ENCODE measurements at places on chromosomes 4 and X. TPM values are rescaled to one million over a fixed set of nuclear protein-coding genes. Genes with fewer than 3 reads are reported as not detected.
A peak's percentile ranks its signal among the peaks of the same experiment; 100 is the strongest.

NXF2B gene
- polyA plus RNA-seq, result not detected

ASMT gene
- not detected for polyA plus RNA-seq

F8A1 gene
- 7.1 TPM for polyA plus RNA-seq

DNA sequence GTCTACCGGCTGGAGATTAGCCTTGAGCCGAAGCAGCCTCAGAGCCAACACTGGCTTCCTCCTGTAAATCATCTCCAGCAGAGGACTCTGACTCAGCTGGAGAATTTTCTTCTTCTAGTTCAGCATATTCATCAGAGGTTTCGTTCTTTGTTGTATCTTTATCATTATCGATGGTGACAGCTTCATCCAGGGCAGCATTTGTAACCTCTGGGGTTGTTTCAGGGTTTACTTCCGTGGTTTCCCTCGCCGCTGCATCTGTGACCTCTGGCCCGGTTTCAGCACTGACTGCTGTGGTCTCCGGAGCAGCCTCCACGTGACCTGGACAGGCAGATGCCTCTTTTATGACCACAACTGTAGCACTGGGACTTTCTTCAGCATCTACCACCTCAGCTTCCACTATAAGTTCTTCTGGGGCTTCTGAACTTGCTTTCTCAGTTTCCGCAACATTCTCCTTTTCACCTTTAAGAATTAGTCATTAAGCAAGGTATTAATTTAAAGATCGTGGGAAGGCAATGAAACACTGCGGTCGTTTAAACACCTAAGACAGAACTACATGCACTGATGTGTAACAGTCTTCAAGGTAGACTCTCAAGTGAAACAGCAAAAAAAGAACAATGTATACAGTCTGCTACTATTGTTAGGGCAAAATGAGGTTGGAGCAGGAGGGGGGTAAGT lies 13.3 kb downstream of the MGARP start:
- DNase-seq, result peak; percentile 75

DACH2 gene
- polyA plus RNA-seq, result not detected

DNA sequence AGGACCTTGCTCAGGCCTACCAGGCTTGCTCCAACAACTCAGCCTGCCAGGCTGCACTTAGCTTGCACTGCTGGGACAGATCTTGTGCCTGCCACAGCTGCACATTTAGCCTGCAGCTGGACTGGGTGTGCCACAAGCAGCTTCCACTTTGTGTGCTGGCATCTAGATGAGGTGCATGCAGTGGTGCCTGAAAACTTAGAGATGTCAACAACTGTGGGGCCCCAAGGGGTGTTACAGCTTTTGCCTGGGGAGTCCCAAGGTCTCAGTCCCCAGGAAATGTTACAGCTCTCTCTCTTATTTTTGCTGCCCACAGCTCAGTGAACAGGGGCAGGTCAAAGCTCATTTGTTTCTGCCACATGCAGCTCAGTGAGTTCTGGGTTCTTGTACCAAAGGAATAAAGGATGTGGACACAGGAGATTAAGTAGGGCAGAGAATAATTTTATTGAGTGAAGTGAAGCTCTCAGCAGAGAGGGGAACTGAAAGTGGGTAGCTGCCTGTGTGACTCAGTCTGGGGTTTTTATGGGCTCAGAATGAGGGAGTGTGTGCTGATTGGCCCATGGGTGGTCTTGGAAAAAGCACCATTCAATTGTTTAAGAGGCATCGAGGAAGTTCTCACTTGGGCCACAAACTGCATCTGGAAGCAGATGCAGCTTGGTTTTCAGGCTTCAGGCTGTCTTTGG lies 828.3 kb downstream of the TECRL start:
- no peak for DNase-seq

- DNase-seq, result no peak
These were observed 4.7 kb downstream of the THAP9 start for GRCh38 chr4:82905205-82905604.

SRPK3 gene
- 1.1 TPM for polyA plus RNA-seq

DNA sequence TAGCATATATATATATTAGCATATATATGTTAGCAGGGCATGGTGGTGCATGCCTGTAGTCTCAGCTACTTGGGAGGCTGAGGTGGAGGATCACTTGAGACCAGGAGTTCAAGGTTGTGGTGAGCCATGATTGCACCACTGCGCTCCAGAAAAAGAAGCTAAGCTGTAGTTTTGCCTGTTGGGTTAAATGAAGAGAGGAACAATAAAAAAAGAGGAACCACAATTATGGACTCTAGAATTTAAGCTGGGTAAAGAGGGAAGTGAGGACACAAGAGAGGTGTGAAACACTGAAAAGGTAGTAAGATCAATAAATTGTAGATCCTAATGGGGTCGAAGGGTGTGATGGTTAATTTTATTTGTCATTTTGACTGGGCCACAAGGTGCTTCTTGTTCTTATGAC lies 40.5 kb upstream of the HSD17B10 start:
- DNase-seq, result no peak

DNA sequence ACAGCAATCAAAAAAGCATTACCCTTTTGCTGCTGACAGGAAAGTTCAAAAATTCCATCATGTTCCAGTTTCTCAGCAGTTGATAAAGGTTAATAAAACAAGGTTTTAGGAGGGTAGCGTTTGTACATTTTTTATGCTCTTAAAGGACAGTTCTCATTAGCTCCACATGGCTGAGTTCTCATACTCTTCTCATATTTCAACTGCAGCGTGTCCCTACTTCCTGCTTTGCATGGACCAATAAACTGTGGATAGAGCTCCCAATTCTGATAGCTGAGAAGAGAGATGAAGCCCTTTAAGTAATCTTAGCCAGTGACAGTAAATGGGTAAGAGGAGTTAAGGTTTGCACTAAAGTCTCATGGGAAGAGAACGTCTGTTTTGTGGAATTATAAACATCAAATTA lies 53.5 kb downstream of the SPANXA2 start:
- no peak for DNase-seq

UGT2B11 gene
- not detected for polyA plus RNA-seq

FGFR3 gene
- 1.0 TPM for polyA plus RNA-seq

RAB39B gene
- 0.26 TPM for polyA plus RNA-seq

- DNase-seq, result no peak
These were observed 60.6 kb upstream of the SPANXN2 start for GRCh38 chrX:143781103-143781502.

DNA sequence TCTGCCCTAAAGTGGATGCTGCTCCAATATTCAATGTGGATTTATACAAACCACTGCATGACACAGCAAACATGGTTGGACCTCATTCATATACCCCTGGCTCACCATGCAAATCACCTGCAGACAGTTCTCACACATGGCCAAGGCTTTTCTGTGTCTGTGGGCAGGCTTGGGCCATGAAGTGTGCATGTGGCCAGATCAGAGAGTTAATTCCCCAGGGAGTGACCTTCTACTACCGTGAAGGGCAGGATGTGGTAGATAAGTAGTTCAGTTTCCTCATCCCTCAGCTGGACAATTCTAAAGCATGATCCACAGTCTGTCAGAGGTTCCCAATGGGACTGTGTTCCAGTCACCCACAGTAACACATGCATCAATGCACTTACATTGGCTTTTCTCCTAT lies 24.6 kb upstream of the BCLAF3 start:
- no peak for DNase-seq

PABPC4L gene
- 3.8 TPM for polyA plus RNA-seq

DNA sequence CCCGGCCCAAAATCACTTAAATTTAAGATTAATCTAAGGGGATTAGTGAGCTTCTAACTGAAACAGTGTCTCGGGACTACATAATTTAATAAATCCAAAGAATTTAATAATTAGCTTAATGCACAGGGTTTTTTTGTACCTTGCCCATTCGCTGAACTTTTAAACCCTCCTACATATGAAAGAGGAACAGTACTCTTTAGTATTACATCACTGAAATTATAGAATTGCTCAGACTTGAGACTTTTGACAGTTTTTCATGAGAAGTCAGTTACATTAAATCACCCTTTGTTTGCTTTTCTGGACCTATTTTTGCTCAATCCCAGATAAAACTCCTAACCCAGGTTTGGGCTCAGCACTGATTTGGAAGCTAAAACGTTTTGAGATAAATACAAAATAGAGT lies 2.4 kb upstream of the TADA2B start:
- no peak for DNase-seq

- no peak for DNase-seq
These were observed 145.0 kb upstream of the AADAT start for GRCh38 chr4:170234800-170235199.

DNA sequence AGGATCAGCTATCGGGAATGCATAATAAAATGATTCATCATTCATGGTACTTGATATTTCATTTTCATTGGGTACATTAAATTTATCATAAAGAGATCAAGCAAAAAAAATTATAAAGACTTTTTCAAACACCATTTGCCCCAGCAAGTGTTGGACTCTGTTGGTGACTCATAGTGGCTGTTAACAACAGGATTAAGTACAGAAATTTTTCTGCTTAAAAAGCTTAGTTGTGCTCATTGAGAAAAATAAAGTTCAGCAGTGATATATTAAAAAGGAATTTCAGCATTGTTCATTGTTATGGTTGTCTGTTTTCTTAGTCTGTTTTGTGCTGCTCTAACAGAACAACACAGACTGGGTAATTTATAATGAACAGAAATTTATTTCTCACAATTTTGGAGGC lies 86.2 kb upstream of the PCDH10 start:
- DNase-seq, result no peak

- no peak for DNase-seq
These were observed 9.5 kb upstream of the NAAA start for GRCh38 chr4:75950213-75950815.

MAGEE1 gene
- polyA plus RNA-seq, result 0.26 TPM

- DNase-seq, result no peak
These were observed 60.4 kb downstream of the MCF2 start for GRCh38 chrX:139647597-139647996.

- DNase-seq, result no peak
These were observed 828 bp downstream of the MCUB start for GRCh38 chr4:109560687-109561461.

DNA sequence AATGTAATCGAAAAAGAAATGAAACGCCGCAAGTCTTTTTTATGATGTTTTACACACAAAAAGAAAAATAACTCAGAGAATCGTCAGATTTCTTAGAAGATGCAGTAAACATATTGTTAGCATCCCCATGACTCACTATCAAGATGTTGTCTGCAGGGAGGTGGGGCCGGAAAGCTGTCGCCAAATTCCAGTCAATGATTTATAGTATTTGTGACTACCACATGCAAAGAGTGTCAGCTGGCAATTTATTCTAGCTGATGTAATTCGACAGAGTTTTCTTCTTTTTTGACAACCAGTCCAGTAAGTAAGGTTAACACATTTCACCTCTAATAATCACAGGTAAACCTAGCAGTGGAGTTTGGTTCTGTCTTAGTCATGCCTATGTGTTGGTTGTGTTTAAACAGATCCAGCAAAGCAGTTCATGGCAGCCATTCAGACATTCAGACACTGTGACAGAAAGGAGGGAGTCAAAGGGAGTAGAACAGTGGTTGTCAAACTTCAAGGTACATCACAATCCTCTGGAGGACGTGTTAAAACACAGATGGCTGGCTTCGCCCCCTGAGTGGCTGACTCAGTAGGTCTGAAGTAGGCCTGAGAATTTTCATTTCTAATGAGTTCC lies 19.8 kb upstream of the PPP1R2C start:
- no peak for DNase-seq

GRCh38 chr4:8725845-8726244 lies 133.3 kb downstream of the CPZ start:
- DNase-seq, result no peak

- DNase-seq, result no peak
These were observed 25.5 kb downstream of the HPGD start for GRCh38 chr4:174496631-174497432.

GRCh38 chrX:65757943-65758342 lies 90.5 kb downstream of the MSN start:
- no peak for DNase-seq

GRCh38 chrX:120260369-120260768 lies 9.8 kb downstream of the ZBTB33 start:
- no peak for DNase-seq
